ENCODE measurements at places on chromosomes 6 and 20.

- no peak for DNase-seq
Measured at GRCh38 chr6:2007165-2007564, 238.2 kb downstream of the GMDS start.

- DNase-seq: no peak
Measured at GRCh38 chr20:53284696-53285095, 308.9 kb downstream of the ZNF217 start.

DNA sequence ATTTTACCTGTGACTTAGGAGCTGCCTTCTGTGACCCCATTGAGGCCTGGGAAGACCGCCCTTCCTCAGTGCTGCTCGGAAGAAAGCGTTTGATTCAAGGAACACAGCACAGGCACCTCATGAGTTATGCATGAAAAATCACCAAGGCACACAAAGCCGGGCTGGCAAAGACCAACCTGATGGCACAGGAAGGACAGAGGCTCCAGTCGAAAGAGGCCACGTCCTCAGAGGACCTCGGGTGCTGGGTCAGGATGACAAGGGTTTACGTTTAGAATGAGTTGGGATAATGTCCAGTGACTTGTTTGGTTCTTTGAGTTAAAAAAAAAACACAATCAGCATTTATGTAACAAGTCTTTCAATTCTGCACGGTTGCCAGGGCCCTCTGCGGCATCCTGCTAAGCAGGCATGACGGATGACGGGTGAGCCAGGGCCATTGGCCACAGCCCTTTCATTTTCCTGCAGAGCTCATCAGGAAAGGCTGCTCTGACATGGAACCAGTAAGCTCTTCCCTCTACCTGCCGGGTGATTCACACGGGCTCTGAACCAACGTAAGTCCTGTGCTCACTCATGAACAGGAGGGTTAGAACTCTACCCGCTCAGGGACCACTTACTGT lies 112.8 kb downstream of the DACT2 start:
- DNase-seq: no peak

DNA sequence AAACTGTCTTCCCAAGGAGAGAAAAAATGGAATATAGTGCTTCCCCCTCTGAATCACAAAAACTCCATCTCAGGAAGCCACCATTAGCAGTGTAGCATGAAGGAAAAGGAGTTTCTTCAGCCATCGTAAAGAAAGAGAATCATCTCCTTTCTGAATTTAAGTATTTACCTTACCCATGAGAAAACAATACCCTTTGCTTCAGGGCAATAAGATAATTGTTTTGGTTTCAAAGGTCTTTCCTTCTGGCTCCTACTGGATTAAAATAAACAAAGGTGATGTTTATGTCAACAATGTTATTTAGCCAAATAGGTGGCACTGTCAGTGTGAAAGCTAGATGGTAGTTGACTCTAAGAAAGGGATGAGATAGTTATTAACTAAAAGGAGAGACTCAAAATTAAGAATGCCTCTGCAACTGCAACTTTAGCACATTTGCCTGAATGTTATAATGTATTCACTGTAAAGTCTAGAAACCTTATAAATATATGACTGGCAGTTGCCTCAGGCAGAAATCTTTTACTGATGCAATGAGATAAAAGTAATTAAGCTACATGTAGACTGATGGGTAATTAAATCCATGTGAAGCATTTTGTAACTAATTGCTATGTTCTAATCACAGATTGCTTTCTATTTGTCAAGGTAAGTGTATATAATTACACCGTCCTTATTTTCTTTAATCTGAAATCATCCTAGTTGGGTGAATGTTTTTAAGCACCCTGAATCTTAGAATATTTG lies 399.0 kb downstream of the CDKAL1 start:
- no peak for DNase-seq

DNA sequence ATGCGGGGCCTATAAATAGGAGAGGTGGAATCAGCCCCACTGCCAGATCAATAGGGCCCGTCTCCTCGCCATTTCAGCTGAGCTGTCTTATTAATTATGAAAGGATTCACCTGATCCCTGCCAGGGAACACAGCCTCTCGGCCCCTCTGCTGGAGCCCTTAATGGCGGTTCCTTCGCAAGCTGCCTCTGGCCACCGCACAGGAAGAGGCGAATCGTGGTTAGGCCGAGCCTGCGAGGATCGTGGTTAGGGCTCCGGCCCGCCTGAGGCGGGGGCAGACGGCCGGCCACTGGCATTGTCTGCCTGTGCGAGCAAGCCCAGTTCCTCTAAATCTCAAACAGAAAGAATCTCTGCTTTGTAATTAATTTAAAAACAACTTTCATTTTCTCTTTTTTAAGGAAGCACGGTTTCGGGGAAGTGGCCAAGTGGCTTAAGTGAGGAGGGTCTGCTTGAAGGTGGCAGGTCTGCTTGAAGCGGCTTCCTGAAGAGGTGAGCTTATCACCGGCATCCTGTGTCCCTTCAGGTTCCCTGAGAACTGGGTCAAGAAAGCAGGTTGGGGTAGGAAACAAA lies 9.2 kb downstream of the NRN1 start:
- no peak for DNase-seq

DNA sequence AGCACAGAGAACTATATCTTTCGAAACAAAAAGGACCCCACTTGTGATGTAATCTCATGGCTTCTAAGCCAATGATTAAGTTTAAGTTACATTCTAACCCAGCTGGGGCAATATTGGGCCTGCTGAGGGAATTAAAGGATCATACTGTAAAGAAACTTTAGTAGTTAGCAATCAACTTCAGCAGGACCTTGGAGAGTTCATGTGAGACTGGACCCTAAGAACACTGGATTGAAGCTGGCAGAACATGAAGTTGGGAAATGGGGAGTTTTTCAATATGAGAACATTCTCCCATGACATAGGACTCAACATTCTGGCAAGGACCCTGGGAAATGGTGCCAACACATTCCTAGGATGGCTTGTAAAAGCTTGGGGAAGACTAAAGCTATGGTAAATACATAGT lies 516.2 kb downstream of the PKHD1 start:
- no peak for DNase-seq

GRCh38 chr6:157787080-157787479 lies 36.0 kb upstream of the SNX9 start:
- no peak for DNase-seq

DNA sequence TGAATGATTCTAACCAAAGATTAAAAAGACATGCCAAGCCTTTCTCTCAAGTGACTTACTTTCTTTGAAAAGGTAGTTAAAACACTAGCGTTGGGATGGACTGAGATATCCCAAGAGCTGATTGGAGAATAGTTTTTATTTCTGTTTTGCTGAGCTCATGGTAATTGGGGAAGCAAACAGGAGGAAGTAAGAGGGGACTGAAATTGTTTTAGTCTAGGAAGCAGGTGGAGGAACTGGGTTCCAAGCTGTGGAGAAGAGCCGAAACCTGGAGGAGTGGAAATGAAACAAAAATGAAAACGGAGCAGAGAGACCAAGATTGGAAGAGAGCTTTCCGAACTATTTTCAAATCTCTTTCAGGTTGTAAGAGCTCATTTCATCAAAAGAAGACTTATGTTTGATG lies 59.9 kb upstream of the TENT5A start:
- no peak for DNase-seq

DNA sequence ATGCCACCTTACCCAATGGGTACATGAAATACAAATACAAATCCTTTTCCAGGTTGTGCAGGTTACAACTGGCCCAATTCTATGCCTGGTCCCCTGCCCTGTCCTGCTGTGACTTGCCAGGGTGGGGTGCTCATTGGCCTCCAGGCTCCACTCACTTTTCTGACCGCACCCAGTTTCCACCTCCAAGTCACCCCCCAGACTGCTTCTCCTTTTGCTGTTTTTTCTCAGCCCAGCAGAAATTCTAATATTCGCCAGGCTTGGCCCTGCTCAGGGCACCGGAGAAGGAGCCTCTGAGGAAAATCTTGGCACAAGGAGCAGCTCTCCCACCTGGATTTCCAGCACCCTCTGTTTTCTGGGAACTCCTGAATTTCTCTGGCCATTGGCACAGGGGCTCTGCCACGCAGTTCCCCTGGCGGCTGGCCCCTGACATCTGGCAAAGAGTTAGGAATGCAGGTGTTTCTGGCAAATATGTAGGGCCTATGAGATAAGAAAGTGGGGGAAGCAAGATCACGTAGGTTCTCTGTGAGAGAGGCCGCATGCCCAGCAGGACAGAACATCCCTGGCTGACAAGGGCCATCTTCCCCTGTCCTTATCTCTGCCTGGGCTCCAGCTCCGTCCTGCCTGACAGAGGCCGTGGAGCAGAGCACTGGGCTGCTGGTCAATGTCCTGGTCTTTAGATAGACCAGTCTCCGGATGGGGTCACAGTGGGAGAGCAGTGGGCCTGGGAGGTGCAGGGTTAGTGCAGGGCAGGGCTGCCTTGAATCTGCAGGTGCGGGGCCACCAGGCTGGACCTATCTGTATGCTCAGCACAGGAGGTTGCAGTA lies 2.9 kb upstream of the RAET1E start:
- no peak for DNase-seq

DNA sequence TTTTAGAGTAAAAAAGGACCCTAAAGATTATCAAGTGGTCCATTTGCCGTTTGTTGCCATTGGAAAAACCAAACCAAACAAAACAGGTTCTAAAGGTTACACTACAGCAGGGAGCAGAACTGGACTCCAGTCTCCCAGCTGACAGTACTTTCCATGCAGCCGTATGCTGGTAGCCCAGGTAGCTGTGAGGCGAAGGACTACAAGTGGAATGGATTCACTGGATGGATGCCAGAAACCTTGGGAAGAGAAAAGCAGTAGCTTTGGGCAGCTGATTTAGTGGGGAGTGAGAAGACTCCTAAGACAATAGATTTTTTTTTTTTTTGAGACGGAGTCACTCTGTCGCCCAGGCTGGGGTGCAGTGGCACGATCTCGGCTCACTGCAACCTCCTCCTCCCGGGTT lies 88.3 kb downstream of the SASH1 start:
- DNase-seq: no peak

GRCh38 chr6:156616495-156616894 lies 160.7 kb upstream of the ARID1B start:
- no peak for DNase-seq

- no peak for DNase-seq
Measured at GRCh38 chr20:16145919-16146318, 427.3 kb downstream of the KIF16B start.

DNA sequence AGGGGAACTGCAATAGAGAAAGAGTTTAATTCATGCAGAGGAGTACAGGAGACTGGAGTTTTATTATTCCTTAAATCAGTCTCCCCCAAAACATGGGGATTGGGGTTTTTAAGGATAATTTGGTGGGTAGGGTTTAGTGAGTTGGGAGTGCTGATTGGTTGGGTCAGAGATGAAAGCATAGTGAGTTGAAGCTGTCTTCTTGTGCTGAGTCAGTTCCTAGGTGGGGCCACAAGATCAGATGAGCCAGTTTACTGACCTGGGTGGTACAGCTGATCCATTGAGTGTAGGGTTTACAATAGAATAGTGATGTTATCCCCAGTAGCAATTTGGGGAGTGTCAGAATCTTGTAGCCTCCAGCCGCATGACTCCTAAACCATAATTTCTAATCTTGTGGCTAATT lies 29.1 kb downstream of the GPX6 start:
- no peak for DNase-seq

GRCh38 chr6:2583459-2583858 lies 167.3 kb downstream of the MYLK4 start:
- DNase-seq: no peak

GRCh38 chr6:130366107-130367005 lies 539 bp downstream of the TMEM200A start:
- DNase-seq: no peak

DNA sequence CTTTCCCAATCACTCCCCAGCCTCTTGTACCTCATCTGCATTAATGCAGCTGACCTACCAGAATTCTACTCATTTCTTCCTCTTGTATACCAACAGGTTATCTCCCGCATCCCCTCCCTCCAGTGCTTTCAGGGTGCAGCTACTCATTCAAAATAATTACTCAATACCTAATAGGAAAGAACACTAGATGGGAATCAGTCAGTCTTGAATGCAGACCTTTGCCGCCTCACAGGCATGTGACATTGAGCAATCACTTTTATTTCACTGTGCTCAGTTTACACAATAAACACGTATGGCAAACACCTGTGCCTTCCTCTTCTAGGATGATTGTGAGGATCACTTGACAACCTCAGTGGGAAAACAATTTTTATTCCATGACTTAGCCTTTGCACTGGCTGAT lies 13.3 kb downstream of the ZSCAN31 start:
- DNase-seq: no peak

- DNase-seq: no peak
Measured at GRCh38 chr6:126657561-126658175, 317.8 kb downstream of the CENPW start.

DNA sequence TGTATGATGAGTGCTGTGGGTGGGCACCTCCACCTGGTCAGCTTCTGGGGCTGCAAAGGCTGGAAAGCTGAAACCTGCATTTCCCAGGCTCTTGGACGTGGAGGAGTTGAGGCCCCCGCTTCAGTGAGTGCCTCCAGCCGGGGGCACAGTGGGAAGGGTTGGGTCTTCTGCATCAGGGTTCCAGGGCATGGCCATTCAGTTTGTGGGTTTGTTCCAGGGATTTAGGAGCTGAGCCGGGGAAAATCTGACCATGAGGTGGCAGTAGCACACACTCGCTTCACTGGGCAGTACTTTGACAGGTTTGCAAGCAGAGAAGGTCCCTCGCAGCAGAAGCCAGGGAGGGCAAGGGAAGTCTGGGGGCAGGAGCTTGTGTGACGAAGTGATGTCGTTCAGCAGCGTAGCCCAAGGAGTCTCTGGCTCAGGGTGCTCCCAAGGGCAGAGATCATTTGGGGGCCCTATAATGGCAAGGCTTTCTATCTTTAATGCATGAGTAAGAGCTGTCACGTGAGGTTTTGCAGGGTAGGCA lies 69.5 kb upstream of the SULF2 start:
- no peak for DNase-seq

GRCh38 chr6:110656492-110656891 lies 158.8 kb downstream of the CDK19 start:
- no peak for DNase-seq

- DNase-seq: no peak
Measured at GRCh38 chr6:27868311-27868710, 43.9 kb downstream of the OR2B2 start.

DNA sequence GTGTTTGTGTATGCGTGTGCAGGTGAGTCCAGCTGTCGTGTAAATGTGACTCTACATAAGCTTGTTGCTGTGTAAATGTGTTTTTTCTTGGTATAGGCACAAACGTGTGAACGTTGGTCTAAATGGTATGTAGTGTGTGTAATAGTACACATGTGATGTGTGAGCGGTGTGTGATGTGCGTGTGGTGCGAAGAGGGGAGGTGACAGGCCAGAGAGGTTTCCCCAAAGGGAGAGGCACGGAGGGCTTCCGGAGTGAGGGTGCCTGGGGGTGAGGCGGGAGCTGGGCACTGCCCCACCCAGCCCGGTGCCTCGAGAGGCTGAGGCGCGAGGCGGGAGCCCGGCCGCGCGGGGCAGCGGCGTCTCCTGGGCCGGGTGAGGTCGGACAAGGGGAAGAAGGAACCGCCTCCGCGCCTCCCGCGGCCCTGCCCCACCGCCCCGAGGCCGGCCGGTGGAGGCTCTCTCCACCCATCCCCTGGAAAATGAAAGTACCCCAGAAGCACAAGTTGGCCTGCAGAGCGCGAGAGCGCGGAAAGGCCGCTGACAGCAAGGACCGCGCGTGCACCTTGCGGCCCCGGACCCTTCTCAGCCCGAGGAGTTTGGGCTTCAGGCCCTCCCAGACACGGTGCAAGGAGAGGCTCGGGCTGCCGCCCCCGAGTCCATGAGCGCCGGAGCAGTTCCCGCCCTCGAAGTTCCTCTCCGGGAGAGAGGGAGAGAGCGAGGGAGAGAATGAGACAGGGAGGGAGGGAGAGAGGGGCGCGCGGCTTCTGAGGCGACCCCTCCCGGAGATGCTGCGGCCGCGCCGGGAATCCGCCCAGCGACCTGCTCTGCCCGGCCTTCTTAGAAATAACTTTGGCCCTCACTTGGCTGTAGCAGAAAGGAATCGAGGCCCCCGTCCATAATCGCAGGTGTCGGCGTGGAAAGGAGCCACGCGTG lies 43.2 kb upstream of the OSTM1 start:
- DNase-seq: peak; percentile 8

All from head of caudate nucleus (tissue), 42 donors.